ENCODE measurements at places on chromosomes 2 and 18.

GRCh38 chr2:172928756-172929155 lies 146.9 kb upstream of the MAP3K20 start:
- DNase-seq = no peak

DNA sequence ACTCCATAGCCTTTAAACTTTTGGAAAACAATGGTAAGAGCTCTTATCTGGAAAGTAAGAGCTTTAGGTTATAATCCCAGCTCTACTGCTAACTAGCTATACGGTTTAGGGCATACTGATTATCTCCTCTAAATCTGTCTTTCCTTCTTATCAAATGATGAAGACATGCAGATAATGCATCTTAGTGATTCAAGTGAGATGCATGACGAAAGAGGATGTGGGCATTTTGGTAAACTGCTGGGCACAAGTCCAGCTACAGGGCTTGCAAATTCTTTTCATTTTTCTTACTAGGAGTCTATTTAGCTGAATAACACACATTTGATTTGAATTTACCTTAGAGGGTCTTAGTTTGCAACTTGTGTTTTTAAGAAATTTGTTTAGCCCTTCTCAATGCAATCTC lies 1604.8 kb upstream of the ZEB2 start:
- DNase-seq = no peak

GRCh38 chr2:41869542-41870264 lies 178.1 kb upstream of the PKDCC start:
- DNase-seq = peak; percentile 51

GRCh38 chr2:199469514-199470360 lies 12.0 kb upstream of the SATB2 start:
- DNase-seq = no peak

- no peak for DNase-seq
These were observed 18.4 kb upstream of the RPL37A start for GRCh38 chr2:216480221-216480620.

DNA sequence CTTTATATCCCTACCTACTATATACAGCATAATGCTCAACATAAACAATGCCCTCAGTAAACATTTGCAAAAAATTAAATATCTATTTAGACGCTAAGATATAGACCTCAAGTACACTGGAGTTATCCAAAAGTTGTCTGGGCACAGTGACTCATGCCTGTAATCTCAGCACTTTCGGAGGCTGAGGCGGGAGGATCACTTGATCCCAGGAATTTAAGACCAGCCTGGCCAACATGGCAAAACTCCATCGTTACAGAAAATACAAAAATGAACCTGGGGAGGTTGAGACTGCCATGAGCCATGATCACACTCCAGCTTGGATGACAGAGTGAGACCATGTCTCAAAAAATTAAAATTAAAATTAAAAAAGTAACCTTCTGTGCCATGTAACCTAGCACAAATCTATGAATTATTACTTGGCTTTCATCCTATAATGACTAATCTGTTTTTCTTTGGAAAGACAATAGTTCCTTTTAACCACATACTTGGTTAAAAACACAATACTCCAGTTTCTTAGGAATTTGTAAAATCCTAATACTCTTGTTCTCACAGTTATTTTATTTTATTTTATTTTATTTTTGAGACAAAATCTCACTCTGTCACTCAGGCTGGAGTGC lies 6.7 kb upstream of the TNFAIP6 start:
- DNase-seq = no peak
